ENCODE measurements at places on chromosomes 2 and 18.

GRCh38 chr2:141927536-141927935 is 203.3 kb downstream of the LRP1B start:
- peak; percentile 22 for DNase-seq

- no peak for DNase-seq
Measured at GRCh38 chr2:136651456-136652010, 113.8 kb upstream of the THSD7B start.

DNA sequence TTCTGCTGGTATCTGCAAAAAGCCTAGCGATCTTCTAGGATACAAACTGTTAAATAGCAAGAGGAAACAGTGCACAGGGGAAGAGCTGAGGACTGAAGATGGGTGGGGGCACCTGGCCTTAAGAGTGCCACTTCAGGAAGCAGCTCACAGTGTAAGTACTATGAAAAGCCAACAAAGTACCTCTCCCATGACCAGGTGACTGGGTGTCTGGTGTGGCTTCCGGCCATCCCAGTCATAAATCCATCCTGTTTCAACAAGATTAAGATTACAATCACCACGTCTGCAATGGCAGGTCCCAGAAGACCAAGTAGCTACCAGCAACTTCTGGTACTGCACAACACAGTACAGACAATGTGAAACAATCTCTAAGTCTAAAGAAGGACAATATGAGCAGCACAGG is 15.9 kb downstream of the ERFE start:
- no peak for DNase-seq

DNA sequence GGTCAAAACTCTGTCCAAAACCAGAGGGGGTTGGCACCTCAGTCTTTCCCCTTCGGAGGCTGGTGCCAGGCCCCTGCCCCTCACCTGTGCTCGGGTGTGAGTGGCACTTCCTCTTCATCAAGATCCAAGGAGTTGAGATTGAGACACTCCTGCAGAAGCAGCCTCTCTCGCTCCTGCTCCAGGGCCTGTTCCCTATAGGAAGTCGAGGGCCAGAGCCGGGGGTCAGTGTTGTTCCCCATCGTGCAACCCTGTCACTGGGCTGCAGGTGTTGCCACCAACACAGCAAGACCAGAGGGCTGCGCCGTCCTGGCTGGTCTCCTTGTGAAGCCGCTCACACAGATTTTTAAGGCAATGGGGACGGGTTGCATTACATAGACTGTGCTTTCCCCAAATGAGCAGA is 18.9 kb downstream of the FAM178B start:
- DNase-seq: no peak

DNA sequence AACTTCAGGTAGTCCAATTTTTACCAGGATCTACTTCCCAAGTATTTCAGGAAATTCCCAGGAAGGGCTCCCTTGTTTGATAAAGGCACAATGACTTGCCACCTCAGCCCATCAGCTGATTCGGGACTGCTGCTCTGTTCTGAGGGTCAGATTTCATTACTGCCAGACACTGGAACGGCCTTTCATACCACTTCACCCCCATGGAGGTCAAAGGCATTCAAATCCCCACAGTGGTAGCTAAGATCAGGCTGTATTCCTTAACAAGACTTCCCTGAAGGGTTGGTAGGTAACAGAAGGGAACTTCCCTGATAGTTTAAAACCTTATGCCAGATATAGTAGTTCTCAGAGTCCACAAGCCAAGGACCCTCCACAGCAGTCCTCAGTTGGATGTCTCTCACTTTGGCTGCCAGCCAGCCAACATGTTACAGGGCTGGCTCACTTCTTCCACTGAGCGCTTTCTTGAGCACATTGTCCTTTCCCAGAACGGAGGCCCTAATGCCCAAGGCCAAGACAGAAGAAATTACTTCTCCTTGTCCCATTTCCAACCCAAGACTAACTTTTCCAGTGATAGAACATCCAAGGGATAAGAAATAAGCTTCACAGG is 40.0 kb upstream of the GLS start:
- no peak for DNase-seq

All from iris pigment epithelial cell (primary cell).